A549 treated with CORT108297 at 1 μM for 4 hours (cell line): ENCODE measurements at places on chromosomes 2 and 18. TPM values are rescaled to one million over a fixed set of nuclear protein-coding genes. Genes with fewer than 3 reads are reported as not detected.

Gene ACTG2
- 0.09 to 0.19 TPM (median 0.15 TPM) in 4 of 5 replicates, not detected in the other for total RNA-seq

Gene STAT4
- 3.2 to 4.2 TPM (median 3.7 TPM) in 5 replicates for total RNA-seq

Gene TGFA
- total RNA-seq, result 5.8 to 7.6 TPM (median 6.0 TPM) in 5 replicates

Gene CFC1
- not detected in 5 replicates for total RNA-seq

Gene MC5R
- total RNA-seq, result 0.06 TPM in 1 of 5 replicates, not detected in the others

Gene SKA1
- total RNA-seq, result 11.4 to 14.9 TPM (median 12.0 TPM) in 5 replicates

Gene LYG2
- total RNA-seq, result not detected in 5 replicates

Gene OST4
- total RNA-seq, result 543 to 595 TPM (median 559 TPM) in 5 replicates

Gene ZNF521
- total RNA-seq, result not detected in 5 replicates

Gene UGT1A4
- 0.06 to 0.08 TPM (median 0.07 TPM) in 3 of 5 replicates, not detected in the others for total RNA-seq

Gene CCL20
- 2.7 to 7.7 TPM (median 5.4 TPM) in 5 replicates for total RNA-seq

Gene ABCG5
- total RNA-seq, result not detected in 5 replicates

Gene NAT8
- total RNA-seq, result not detected in 5 replicates

Gene COL4A3
- 0.43 to 1.2 TPM (median 0.69 TPM) in 5 replicates for total RNA-seq

Gene DSC3
- total RNA-seq, result 1.2 to 2.2 TPM (median 1.7 TPM) in 5 replicates

Gene C1GALT1C1L
- total RNA-seq, result 1.6 to 3.0 TPM (median 1.7 TPM) in 5 replicates

Gene LINC00305
- total RNA-seq, result not detected in 5 replicates

Gene IL1RL2
- total RNA-seq, result 0.05 TPM in 1 of 5 replicates, not detected in the others

Gene SKOR2
- total RNA-seq, result not detected in 5 replicates

Gene CROCC2
- total RNA-seq, result not detected in 5 replicates

Gene PLEK
- not detected in 5 replicates for total RNA-seq

Gene SPOPL
- total RNA-seq, result 7.0 to 9.9 TPM (median 8.4 TPM) in 5 replicates

Gene HOXD1
- 0.16 to 0.32 TPM (median 0.18 TPM) in 5 replicates for total RNA-seq

Gene SLC9A4
- total RNA-seq, result not detected in 5 replicates

Gene NPPC
- 0.20 to 0.29 TPM (median 0.23 TPM) in 4 of 5 replicates, not detected in the other for total RNA-seq

Gene PARD3B
- 0.77 to 1.1 TPM (median 0.93 TPM) in 5 replicates for total RNA-seq

Gene MC4R
- total RNA-seq, result not detected in 5 replicates

Gene FBXO15
- total RNA-seq, result 0.58 to 1.2 TPM (median 0.96 TPM) in 5 replicates

Gene MATN3
- total RNA-seq, result 9.1 to 16.9 TPM (median 14.0 TPM) in 5 replicates

Gene NT5C1B
- total RNA-seq, result not detected in 5 replicates

Gene GPR35
- 0.59 to 1.3 TPM (median 0.94 TPM) in 5 replicates for total RNA-seq

Gene CXCR2
- 0.03 to 0.05 TPM in 2 of 5 replicates, not detected in the others for total RNA-seq

Gene GALNT14
- total RNA-seq, result 44.4 to 51.6 TPM (median 48.4 TPM) in 5 replicates

Gene EDAR
- total RNA-seq, result 0.01 to 0.02 TPM in 2 of 5 replicates, not detected in the others

Gene CNTNAP5
- not detected in 5 replicates for total RNA-seq

Gene MLPH
- total RNA-seq, result 251 to 312 TPM (median 290 TPM) in 5 replicates

Gene SP5
- total RNA-seq, result 0.05 TPM in 1 of 5 replicates, not detected in the others
